Ovary (tissue), 10 donors: ENCODE measurements at places on chromosomes 6 and 20.

GRCh38 chr6:170480050-170480692, 72.9 kb downstream of the PSMB1 start:
- DNase-seq = no peak

DNA sequence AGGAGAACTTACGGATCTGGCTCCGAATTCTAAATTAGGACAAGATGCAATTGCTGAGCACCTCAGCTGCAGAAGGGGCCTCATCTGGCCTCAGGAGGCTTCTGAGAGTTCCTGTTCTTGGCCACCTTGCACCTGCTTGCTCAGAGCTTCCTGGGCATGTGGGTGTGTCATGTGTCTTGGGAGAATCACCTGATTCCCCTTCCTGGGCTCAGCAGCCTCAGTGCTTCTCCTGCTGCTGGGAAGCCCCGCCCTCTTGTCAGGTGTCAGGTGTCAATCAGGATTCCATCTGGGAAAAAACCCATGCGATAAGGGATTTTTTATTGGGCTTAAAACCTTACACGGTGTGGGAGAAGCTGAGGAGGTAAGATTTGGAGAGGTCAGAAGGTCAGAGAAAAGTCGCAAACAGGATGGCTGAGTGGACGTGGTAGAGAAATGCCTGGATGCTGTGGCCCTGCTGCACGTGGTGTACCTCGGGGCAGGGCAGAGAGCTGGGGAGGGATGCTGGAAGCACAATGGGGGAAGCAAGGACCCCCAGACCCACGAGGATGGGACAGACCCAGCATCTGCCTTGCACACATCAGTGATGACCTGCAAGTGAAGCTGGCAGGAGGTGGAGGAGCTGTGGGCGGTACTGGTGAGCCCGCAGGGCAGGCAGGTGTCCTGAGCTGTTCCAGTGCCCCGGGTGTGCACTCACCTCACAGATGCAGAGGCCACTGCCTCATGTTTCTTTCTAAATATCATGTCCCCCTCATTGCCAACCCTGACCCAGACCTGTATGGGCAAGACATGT, 170.8 kb downstream of the CDH4 start:
- no peak for DNase-seq

DNA sequence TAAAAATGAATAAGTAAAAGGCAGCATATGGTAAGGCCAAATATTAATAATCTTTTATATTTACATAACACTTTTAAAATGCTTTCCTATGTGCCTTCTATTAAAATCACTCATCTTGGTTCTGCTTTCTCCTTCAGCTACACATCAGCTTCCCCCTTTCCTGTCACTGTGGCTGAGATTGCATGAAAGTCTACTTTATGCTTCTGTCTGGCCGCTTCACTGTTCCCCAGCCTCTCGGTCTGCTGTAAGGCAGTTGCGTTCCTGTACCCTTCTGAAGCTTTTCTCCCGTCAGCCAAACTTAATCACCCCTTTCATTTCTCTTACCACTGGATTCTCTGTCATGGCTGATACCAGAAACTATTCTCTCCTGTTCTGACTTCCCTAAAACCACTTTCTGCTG, 34.6 kb downstream of the SOX4 start:
- DNase-seq = no peak

DNA sequence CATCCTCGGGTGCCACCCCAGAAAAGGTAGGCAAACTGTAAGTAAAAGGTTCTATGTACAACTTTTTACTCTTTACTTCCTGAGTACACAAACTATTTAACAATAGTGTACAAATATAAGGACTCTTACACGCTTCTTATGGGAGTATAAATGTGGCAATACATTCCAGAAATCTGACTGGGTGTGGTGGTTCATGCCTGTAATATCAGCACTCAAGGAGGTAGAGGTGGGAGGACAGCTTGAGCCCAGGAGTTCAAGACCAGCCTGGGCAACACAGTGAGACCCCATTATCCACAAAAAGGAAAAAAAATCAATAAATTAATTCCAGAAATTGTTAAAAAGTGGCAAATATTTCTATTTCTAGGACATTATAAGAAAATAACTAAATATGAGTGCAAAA, 48.9 kb downstream of the PIGU start:
- DNase-seq = no peak

- no peak for DNase-seq
Measured at GRCh38 chr6:7959453-7959852, 48.9 kb upstream of the TXNDC5 start.

DNA sequence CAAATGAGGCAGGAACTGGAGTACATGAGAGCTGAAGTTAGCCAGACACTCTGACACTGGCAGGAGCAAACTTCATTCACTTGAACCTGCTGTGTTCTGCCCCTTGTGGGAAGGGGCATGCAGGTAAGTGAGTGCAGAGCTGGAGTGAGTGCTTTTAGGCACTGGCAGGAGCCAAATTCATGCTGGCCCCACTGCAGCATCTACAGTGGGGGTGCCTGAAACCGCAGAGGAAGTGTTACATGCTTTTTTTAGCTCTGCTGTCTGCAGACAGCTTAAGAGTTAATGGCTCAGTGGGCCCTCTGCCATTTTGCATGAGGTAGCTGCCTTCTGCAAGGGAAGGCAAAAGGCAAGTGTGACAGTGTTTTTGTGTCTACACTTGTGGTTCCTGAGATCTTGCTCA, 167.9 kb upstream of the SYNCRIP start:
- no peak for DNase-seq

- no peak for DNase-seq
Measured at GRCh38 chr6:45417436-45417835, 39.7 kb upstream of the SUPT3H start.

GRCh38 chr20:14801591-14802325, 464.3 kb upstream of the FLRT3 start:
- DNase-seq = no peak

- DNase-seq = no peak
Measured at GRCh38 chr6:168338777-168339176, 19.2 kb upstream of the DACT2 start.

- no peak for DNase-seq
Measured at GRCh38 chr20:57177636-57178280, 88.7 kb downstream of the BMP7 start.

DNA sequence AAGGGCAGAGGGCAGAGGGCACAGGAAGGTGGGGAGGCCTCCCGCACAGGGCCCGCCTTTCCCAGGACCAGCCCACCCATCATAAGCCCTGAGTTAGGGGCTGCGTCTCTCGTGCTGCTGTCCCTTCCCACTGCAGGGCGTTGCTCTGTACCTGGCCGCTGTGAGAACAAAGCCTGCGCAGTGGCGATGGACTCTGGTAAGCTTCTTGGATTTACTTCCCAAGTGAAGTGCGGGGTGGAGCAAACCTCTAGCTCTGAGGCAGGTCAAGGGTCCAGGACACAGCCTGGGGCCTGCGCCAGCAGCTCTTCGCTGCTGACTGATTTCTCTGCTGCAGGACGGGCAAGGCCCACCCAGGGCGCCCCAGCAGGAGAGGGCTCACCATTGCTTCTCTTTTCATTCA, 23.9 kb downstream of the INSM1 start:
- DNase-seq = no peak

- no peak for DNase-seq
Measured at GRCh38 chr20:47727170-47727880, 58.0 kb downstream of the SULF2 start.

GRCh38 chr20:23440004-23440403, 519 bp downstream of the CSTL1 start:
- no peak for DNase-seq

DNA sequence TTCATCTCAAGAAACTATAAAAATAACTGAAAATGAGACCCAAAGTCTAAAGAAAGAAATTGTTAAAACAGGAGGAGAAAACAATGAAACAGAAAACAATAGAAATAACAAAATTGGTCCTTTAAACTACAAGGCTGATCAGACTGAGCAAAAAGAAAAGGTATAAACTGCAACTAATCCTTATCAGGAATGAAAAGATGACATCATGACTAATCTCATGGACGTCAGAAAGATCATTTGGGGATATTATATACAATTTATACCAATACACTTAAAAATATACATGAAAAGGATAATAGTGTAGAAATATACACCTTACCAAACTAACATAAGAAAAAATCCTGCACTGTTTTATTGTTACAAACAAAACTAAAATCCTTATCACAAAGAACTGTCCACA, 315.6 kb downstream of the TAF4 start:
- no peak for DNase-seq

DNA sequence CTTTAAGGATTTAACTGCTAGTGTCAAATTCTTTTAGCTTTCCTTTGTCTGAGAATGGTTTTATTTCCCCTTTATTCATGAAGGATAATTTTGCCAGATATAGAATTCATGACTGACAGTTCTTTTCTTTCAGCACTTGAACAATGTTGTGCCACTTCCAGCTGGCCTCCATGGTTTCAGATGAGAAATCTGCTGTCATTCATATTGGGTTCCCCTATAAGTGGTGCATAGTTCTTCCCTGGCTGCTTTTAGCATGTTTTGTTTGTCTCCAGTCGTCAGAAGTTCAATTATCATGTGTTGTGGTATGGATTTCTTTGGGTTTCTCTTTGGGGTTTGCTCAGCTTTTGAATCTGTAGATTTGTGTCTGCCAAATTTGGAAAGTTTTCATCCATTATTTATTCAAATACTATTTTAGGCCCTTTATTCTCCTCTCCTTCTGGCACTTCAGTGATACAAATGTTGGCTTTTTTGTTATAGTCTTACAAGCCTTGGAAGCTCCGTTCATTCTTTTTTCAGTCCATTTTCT, 76.3 kb upstream of the TGM3 start:
- no peak for DNase-seq

DNA sequence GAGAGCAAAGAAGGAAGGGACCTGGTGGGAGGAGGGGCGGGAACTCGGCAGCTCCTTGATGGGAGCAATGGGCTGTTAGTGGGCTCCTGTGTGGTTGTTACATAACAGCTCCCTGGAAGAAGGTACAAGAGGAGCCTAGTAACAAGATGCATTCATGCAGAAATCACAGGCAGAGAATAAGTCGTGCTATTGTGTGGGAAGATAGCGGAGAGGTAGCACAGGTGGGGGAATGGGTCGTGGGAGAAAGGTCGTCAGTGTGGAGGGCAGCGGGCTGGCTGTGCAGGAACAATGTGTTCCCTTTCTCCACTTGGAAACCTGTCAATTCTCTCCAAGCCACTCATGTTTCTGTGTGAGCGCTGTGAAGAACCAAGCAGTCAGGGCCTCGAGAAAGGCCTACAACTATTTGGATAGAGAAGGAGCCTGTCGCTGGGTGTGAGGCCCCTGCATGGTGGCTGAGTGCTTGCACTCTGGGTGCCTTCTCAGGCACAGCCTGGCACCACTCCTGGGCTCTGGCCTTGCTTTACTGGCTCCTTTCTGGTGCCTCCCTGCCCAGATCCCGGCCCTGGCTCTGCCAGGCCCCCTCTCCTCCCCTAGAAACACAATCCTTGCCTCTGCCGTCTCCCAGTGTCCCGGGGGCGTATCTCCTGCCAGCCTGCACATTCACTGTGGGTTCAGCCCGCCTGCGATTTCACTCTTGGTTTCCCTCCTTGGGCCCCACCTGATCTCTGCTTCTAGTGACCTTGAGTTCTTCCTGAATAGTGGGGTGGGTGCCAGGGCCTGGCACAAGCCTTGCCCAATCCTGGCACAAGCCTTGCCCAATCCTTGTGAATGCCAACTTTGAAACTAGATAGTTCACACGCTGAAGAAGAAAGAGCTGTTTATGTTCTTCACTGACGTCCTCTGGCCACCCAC, 7.4 kb upstream of the FGD2 start:
- DNase-seq = peak; percentile 51

DNA sequence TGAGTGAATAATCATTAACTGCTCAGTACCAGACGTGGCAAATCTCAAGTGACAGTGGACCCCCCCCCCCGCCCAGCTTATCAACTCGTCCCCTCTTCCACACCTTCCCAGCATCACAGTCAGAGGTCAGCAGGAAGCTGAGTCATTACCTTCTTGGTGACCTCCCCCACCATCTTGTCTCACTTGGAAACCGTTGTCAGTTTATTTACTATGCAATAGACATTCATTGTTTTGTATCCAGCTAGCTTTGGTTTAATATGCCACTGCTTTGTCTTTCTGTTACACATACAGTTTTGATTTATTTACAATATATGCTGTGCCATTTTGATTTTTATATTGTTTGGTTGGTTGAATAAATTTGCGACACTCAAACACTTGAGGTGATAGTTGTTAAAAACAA, 158.1 kb downstream of the QKI start:
- no peak for DNase-seq

GRCh38 chr20:539191-539590, 4.4 kb downstream of the CSNK2A1 start:
- no peak for DNase-seq

DNA sequence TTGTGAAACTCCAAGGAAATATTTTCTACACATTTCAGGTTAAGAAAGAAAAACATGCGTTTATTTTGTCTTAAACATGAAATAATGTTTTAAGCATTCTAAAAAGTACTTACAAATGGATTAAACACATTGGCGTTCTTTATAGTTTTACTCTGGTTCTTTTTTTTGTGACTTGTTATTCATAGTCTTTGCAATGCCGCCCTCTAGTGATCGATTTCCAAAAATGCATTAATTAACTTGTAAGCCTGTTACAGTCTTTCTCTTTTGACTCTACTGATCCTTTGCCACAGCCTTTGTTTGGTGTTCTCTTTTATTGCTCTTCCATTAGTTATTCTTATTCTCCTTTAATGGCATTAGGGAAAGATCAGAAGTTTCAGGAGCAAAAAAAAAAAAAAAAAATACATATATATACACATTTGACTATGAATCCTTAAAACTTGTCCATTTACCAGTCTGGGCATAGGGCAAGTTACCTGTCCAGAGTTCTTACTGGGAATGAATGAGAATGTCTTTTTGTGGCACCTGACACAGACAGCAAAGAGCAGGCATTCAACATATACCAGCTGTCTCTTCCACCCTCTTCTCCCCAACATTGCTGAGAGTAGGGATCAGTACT, 59.9 kb downstream of the MACROD2 start:
- no peak for DNase-seq

DNA sequence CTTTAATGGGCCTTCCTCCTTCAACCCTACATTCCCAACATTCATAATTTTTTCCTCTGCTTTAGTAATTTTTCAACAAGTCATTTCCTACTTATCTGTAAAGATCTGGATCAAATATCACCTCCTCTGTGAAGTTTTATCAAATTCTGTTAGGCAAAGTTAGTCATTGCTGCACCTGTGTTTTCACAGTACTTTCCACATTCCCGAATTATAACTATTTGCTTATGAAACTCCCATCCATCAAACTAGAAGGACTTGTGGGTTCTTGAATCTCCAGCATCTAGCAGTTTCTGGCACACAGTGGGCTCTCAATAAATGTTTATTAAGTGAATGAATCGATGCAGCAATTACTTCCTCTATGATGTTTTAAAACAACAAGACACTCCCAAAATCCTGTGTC, 257.6 kb downstream of the HDGFL1 start:
- DNase-seq = no peak

DNA sequence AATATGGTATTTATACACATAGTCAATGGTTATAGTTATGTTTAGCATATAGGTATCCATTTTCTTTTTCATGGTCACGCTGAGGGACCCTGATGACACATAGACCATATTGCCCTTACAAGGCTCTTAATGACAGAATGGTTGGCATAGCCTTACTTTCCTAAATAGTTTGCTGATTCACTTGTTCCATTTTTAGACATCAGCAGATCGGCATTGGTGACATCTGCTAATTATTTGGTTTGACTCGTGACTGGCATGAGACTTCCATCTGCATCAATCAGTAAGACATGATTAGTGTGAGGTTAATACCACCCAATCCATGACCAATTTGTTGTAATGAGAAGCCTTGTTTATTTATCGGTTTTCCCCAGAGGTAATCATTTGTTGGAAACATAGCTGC, 309.7 kb downstream of the ALDH8A1 start:
- DNase-seq = no peak

GRCh38 chr6:134654751-134655150, 295.1 kb downstream of the ALDH8A1 start:
- no peak for DNase-seq

- DNase-seq = no peak
Measured at GRCh38 chr6:34237316-34237721, 646 bp downstream of the HMGA1 start.
